ENCODE measurements at places on chromosomes 2 and 18. TPM values are rescaled to one million over a fixed set of nuclear protein-coding genes. Genes with fewer than 3 reads are reported as not detected.

The PXDN gene
- total RNA-seq: 25.4 TPM

The POLE4 gene
- 15.1 TPM for total RNA-seq

The ODC1 gene
- 41.3 TPM for total RNA-seq

The NEU2 gene
- not detected for total RNA-seq

The MARCO gene
- total RNA-seq: 34.1 TPM

The TEKT4 gene
- not detected for total RNA-seq

The MC5R gene
- total RNA-seq: not detected

The IL37 gene
- not detected for total RNA-seq

GRCh38 chr2:216985658-216986141, 125.8 kb upstream of the TNP1 start:
- no peaks in the 10 kb centered on the region for H3K36me3 ChIP-seq
- no peak for DNase-seq
- no peak overlapping the region for H3K27ac ChIP-seq

DNA sequence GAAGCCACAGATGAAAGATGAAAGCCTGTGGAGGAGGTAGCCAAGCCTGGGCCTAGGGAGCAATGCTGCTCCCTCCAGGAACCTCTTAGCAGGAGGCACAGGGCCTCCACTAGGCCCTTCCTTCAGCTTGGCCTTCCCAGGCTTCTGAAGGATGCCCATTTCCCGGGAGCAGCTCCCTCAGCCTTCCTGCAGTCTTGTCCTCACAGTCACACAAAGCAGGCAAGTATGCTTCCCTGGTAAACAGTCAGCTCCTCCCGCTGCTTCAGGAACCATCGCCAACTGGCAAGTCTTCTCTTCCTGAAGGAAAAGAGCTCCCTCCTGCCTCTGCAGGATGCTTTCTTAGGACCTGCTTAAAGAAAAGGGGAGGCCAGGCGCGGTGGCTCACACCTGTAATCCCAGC, 53.2 kb downstream of the SMAD7 start:
- no peaks in the 10 kb centered on the region for H3K36me3 ChIP-seq
- peak overlapping the region; percentile 16 for H3K27ac ChIP-seq
- peaks cover 19% of the 10 kb centered on the region for H3K4me1 ChIP-seq
- H3K4me3 ChIP-seq: no peak overlapping the region

GRCh38 chr2:236170590-236171165, 2.5 kb upstream of the GBX2 start:
- no peak for DNase-seq
- H3K4me1 ChIP-seq: peaks cover 59% of the 10 kb centered on the region
- H3K4me3 ChIP-seq: no peak overlapping the region
- H3K27me3 ChIP-seq: peaks cover 65% of the 10 kb centered on the region
- no peak overlapping the region for H3K27ac ChIP-seq
- no peaks in the 10 kb centered on the region for H3K36me3 ChIP-seq

- no peak overlapping the region for H3K4me3 ChIP-seq
- no peak for DNase-seq
- H3K36me3 ChIP-seq: peaks cover 10% of the 10 kb centered on the region
- H3K4me1 ChIP-seq: peaks cover 37% of the 10 kb centered on the region
- peak overlapping the region; percentile 96 for H3K27ac ChIP-seq
Measured at GRCh38 chr2:31240381-31241365, 6.7 kb downstream of the EHD3 start.

- no peaks in the 10 kb centered on the region for H3K4me1 ChIP-seq
- no peaks in the 10 kb centered on the region for H3K27me3 ChIP-seq
- no peak overlapping the region for H3K4me3 ChIP-seq
- no peaks in the 10 kb centered on the region for H3K36me3 ChIP-seq
Measured at GRCh38 chr2:137173463-137173862, 408.1 kb downstream of the THSD7B start.

DNA sequence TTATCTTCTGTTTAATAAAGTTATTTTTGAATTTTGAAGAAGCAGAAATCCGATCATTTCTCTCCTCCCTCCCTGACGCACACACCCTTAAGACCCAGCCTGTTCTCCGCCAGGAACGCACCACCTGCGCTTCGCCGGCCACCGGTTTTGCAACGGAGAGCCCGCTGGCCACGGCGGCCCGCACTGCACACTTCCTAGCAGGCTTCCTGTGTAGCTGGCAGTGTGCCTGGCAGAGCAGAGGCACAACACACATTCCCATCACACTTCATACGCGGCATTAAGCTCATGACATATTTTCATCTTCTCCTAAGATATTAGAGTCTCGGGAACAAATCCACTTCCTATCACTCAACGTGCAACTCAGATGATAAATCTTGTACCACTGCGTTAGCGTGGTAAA, 148.0 kb downstream of the HDAC4 start:
- H3K27ac ChIP-seq: peak overlapping the region; percentile 91
- H3K4me1 ChIP-seq: no peaks in the 10 kb centered on the region
- DNase-seq: peak; percentile 85
- peak overlapping the region; percentile 11 for H3K4me3 ChIP-seq
- H3K36me3 ChIP-seq: no peaks in the 10 kb centered on the region
- no peaks in the 10 kb centered on the region for H3K27me3 ChIP-seq

GRCh38 chr18:5463390-5463789, 80.4 kb downstream of the EPB41L3 start:
- H3K36me3 ChIP-seq: no peaks in the 10 kb centered on the region
- peak overlapping the region; percentile 29 for H3K27ac ChIP-seq
- H3K27me3 ChIP-seq: no peaks in the 10 kb centered on the region
- H3K4me3 ChIP-seq: no peak overlapping the region
- DNase-seq: peak; percentile 87
- no peaks in the 10 kb centered on the region for H3K4me1 ChIP-seq

All from right atrium auricular region (tissue), 2 donors.